ENCODE measurements at places on chromosomes 7 and 10.

GRCh38 chr10:79268742-79269141 lies 78.5 kb upstream of the PPIF start:
- no peak for DNase-seq

DNA sequence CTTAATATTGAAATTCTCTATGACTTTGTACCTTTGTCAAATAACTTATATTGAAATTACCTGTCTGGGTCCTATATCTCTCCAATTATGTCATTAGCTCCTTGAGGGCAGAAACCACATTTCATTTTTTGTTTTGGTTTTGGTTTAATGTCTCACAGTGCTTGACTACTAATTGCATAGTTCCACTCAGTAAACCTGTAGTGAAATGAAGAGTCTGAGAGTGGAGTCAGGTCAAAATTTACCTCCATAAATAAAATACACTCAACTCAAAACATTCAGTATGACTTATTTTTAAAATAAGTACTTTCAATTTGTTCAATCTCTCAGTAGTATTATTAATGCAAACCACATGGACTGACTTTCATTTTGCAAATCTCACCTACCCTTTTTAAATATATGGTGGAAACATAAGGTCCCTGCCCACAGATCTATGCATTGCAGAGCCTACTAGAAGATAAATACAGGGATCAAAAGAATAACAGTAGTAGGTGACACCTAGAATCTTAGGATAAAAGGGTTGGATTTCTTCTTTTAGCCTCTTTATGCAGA lies 32.5 kb downstream of the PDE1C start:
- DNase-seq = no peak

- DNase-seq = no peak
Observed at GRCh38 chr10:117468665-117469064, 73.9 kb upstream of the EMX2 start.

- no peak for DNase-seq
Observed at GRCh38 chr10:5151076-5151475, 33.9 kb downstream of the AKR1C8 start.

DNA sequence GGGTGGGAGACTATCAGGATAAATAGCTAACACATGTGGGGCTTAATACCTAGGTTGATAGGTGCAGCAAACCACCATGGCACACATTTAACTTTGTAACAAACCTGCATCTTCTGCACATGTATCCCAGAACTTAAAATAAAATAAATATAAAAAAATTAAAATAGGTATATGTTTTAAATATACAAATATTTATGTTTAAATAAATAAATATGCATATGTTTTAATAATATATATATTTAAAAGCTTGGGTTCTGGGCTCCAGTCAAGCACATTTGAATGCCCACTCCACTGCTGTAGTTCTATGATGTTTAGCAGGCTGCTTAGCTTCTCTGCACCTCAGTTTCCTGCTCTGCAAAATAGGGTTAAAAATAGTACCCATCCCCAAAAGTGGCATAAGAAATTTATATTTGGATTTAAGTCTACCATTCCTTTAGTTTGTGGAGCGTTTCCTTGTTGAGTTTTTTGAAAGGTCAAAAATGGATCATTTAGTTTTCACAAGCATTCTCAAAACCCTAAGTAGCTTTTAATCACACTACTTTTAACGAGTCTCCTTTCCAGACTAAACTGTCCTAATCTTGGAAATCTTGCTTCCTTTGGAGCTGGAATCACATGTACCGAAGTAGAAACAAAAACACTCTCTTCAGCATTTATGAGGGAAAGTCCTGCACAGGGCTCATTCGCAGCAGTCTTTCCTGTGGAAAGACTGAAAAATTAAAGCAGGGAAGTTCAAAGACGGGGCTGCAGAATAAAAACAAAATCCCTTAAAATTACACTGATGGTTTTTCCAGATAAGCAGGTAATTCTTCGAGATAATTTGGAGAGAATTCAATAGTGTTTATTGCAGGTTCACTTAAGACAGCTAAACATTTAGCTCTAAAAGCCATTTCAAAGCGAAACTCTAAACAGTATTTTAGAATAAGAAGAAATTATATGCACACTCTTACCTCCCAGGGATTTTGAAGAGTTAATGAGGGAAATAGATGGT lies 111.7 kb upstream of the LYZL1 start:
- DNase-seq = no peak

- DNase-seq = no peak
Observed at GRCh38 chr10:29584436-29584835, 50.3 kb downstream of the SVIL start.

GRCh38 chr10:593016-593415 lies 96.5 kb downstream of the DIP2C start:
- no peak for DNase-seq

GRCh38 chr7:48718731-48719378 lies 205.5 kb upstream of the CDC14C start:
- DNase-seq = no peak

- no peak for DNase-seq
Observed at GRCh38 chr10:31142026-31142425, 110.4 kb upstream of the ZNF438 start.

DNA sequence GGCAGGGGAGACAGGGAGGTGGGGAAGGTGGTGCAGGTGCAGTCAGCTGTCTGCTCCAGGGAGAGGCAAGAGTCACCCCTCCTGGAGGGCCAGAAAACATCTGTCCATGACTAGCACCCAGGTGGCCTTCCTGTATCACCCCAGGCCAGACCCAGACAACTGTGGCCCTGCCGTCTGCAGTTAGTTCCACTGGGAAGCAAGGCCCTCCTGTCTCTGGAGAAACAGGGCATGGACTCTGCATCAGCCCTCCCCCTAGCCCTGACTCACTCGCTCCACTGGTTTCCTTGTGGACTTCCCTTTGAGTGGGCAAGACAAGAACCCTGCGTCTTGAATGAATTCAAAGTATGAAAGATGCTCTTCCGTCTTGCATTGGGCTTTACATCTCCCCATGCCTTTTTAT lies 12.6 kb downstream of the TBATA start:
- DNase-seq = no peak

- no peak for DNase-seq
Observed at GRCh38 chr10:69303632-69304051, 25.3 kb downstream of the HK1 start.

DNA sequence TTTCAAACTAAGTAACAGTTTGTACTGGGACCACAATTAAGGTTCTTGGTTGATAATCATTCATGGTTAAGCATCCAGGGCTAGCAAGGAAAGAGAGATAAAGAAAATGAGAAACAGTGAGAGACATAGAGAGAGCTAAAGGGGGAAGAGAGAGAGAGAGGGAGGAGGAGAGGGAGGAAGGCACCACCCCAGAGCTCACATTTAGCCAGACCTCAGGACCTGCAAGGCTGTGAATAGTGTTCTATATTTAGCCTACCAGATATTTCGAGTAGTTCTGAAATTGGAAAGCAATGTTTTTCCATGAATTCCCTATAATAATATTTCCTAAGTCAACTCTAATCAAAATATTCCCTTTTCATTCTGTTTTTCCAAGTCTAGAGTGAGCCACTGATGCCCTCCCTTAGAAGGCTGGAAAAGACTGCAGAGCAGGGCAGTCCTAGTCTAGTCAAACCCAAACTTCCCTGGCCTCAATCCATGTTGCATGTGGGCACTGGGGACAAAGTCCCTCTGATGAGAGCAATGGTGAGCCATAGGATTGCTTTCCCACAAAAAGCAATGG lies 119.4 kb upstream of the INHBA start:
- DNase-seq = no peak

DNA sequence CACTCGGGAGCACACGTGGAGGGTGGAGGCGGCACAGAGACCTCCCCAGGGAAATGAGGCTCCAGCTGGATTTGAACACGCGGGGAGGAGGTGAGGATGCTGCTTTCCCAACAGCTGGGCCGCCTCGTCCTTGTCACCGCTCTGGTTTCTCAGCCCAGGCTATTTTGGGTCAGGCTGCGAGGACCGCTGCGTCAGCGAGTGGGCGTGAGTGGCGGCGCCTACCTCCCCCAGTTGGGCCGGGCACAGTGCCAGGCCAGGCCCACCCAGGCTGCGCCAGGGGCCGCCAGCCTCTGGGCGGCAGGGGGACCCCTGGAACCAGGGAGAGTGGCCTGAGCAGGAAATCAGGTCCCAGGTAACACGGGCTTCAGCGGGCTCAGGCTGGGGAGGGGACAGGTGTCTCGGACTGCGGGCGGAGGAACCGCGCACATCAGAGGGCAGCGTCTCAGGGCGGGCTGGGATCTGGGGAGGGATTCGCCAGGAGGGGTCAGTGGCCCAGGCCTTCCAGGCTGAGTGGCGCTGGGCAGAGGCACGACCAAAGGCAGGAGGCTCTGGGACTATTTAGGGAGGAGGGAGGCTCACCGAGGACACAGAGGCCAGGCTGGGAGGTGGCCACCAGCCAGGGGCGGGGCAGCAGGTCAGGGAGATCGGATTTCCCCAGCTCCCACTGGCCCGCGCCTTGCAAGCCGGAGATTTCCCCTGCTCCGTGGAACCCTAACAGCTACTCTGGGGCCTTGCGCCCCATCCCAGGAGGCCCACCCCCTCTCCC lies 125.2 kb upstream of the RET start:
- DNase-seq = no peak

GRCh38 chr7:42135728-42136127 lies 101.3 kb downstream of the GLI3 start:
- no peak for DNase-seq

GRCh38 chr10:33388382-33388781 lies 53.9 kb upstream of the NRP1 start:
- no peak for DNase-seq

DNA sequence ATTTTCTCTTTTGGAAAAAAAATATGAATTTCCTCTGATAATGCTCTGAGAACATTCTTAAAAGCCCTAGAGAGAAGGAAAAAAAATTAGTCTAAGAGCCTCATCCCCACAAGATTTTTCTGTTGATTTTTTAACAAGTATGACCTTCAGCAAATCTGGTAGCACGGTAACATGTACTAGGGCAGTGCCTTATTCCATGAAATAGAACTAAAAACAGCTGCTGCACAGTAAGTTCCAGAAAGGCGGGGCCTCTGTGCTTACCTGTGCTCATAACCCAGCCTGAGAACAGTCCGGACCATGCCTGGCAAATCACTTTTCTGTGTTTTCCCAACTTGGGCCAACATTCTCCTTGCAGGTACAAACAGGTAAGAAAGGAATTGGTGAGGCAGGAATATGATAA lies 519.1 kb upstream of the AKR1E2 start:
- DNase-seq = no peak

DNA sequence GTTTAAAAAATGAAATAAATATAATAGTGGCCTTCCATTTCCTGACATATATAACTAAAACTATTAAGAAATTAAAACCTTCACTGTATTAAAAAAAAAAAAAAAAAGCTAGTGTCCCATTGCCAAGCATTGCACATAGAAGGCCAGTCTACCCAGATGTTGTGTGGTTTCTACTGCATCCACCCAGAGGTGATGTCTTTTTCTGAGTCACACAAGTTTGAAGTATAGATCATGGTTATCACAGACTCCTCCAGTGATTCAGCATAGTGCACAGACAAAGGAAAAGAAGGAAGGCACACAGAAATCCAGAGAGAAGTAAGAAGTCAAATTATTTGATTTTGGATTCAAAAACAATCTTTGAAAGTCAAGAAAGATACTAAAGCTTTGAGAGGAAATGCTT lies 429.0 kb downstream of the ETV1 start:
- no peak for DNase-seq

GRCh38 chr7:143507094-143507518 lies 29.4 kb downstream of the TAS2R41 start:
- DNase-seq = no peak

GRCh38 chr10:17225808-17226207 lies 2.2 kb upstream of the VIM start:
- no peak for DNase-seq

GRCh38 chr7:102913826-102914225 lies 1.0 kb downstream of the LRRC17 start:
- DNase-seq = no peak

GRCh38 chr7:93350338-93350737 lies 118.2 kb downstream of the VPS50 start:
- no peak for DNase-seq

GRCh38 chr7:45695249-45695995 lies 121.3 kb downstream of the ADCY1 start:
- DNase-seq = no peak

DNA sequence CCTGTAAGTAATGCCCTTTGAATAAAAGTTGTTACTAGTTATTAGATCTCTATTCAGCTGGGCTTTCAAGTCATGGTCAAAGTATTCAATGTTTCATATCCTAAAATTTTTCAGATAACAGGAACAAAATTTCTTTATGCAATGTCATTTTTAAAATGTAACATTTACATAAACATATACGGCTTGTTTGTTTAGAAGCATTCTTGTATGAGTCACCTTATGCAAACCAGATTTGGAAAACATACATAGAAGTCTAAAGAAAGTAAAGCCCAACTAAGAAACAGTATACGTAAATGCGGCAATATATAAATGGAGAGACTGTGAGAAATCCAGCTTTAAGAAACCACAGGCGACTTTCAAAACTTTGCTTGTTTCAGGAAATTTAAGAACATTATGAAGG lies 10.5 kb downstream of the TMEM168 start:
- DNase-seq = no peak

DNA sequence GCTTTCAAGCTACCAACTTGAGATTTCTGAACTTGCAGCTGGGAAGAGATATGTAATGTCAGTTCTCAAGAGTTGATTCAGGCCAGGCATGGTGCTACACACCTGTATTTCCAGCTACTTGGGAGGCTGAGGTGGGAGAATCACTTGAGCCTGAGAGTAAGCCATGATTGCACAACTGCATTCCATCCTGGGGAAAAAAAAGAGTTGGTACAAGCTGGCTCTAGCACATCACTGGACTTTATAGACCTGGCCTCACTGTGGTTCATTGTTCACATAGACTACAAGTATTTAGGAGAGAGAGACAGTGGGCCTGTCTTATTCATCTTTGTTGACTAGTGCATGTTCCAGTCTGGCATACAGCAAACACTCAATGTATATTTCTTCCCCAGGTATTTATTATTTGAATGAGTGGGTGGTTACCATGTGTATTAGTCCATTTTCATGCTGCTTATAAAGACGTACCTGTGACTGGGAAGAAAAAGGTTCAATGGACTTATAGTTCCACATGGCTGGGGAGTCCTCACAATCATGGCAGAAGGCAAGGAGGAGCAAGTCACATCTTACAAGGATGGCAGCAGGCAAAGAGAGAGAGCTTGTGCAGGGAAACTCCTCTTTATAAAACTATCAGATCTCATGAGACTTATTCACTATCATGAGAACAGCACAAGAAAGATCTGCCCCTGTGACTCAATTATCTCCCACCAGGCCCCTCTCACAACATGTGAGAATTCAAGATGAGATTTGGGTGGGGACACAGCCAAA lies 176.5 kb downstream of the PFKFB3 start:
- no peak for DNase-seq

- DNase-seq = no peak
Observed at GRCh38 chr10:96377816-96378294, 19.1 kb upstream of the OPALIN start.

GRCh38 chr7:123075838-123076467 lies 80.5 kb upstream of the TAS2R16 start:
- DNase-seq = no peak

DNA sequence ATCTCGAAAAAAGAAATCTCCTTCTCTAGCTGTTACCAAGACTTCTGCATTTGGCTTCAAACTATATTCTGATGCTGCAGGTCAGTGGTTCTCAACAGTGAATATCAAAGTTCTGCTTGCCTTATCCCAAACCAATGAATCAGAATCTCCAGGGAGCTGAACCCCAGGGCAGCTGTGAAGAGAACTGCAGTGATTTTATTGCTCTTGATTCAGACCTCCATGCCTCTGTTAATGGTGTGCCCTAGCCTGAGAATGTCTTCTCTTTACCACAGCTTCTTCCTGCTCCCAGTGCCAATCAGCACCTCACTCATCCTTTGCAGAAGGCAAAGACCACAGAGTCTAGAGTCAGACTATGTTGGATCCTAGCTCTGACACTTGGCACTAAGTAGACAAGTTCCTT lies 46.2 kb upstream of the MRLN start:
- DNase-seq = no peak

- no peak for DNase-seq
Observed at GRCh38 chr7:90432752-90433151, 29.5 kb downstream of the CLDN12 start.

Measured in stimulated activated CD4-positive, alpha-beta T cell treated with anti-CD3 and anti-CD28 coated beads, TNF-alpha, amount 100 ng/mL, for 1 hour (primary cell).